ENCODE measurements at places on chromosomes 3 and 15.

GRCh38 chr3:159919873-159920272, 68.8 kb upstream of the IL12A start:
- DNase-seq: no peak

DNA sequence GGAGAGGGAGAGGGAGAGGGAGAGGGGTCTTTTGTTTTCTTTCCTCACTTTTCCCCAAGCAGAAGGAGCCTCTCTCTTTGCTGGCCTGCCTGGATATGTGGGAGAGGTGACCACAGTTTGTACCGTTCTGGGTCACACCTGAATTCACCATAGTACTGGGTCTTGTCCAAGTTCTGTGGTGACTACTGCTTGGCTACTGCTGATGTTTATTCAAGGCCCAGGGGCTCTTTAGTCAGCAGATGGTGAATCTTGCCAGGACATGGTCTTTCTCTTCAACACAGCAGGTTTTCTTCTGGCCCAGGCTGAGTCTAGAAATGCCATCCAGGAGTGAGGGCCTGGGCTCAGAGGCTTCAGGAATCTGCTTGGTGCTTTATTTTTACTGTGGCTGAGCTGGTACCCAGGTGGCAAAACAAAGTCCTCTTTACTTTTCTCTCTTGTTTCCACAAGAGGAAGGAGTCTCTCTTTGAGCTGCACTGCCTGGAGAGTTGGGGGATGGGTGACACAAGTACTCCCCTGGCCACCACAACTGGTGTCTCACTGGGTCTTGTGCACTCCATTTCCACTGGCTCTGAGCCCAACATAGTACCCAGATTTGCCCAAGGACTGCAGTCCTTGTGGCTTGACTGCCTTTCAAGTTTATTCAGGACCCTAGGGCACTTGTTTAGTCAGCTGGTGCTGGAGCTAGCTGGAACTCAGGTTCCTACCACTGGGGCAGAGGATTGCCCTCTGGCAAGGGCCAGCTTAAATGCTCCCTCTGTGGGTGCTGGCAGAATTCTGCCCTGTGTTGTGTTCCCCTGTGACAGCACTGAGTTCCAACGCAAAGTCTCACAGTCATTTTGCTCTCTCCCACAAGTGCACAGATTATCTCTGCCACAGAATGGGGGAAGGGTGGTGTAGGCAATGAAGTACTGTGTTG, 16.8 kb upstream of the CCNDBP1 start:
- no peak for DNase-seq

GRCh38 chr3:111762537-111762936, 96.5 kb upstream of the PHLDB2 start:
- no peak for DNase-seq

DNA sequence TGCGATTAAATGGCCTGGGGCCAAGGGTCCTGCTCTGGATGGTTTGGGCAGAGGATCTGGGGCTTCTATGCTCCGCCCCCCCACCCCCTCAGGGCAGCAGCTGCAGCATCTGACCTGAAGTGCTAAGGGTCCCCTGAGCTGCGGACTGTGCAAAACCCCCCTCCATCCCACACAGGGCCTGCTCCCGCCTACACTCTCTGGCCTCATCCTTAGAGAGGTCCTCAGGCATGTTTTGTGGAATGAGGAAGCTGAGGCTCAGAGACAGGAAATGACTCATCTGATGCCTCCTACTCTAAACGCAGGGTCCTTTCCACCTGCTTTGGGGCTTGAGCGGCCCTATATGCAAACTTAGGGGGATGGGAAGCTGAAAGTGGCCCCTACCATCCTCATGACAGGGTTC, 59.5 kb upstream of the CTSH start:
- DNase-seq: no peak

GRCh38 chr3:172470588-172470987, 22.3 kb upstream of the GHSR start:
- no peak for DNase-seq

- DNase-seq: no peak
These were observed 127.9 kb downstream of the MYRIP start for GRCh38 chr3:39937315-39937714.

DNA sequence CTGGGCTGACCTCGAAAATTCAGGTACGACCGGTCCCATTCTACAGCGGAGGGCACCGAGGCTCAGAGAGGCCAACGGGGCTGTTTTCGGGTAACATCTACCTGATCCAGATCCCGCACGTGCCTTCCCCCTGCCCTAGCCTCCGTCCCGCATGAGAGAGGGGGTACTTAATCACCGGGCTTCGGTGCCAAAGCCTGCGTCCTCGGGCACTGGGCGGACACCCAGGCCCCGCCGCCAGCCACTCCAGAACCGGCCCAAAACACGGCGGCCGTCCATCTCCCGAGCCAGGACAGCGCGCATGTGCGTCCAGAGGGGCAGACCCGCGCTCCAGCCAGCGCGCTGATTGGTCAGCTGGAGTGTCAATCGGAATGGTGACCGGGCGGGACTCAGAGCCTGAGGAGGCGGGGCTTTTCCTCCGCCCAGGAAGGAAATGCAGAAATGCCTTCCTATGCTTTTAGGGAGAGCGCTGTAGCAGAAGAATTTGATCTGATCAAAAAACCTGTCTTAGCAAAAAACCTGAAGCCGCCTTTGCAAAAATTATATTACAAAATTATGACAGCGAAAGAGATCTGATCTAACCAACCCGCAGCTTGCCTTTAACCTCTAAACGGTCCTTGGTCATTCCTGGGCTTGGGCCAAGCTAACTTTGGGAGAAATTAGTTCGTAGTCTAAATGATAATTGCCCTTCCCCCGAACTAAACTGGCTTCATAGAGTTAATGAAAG, at the start of gene RPUSD3:
RPUSD3 (minus strand) TSS at position 294 of the 724 bp plus-strand sequence; CDS start at position 276, 18 bp downstream.
- DNase-seq: peak; percentile 98

GRCh38 chr3:27533718-27534573, 49.8 kb upstream of the SLC4A7 start:
- DNase-seq: peak; percentile 13

DNA sequence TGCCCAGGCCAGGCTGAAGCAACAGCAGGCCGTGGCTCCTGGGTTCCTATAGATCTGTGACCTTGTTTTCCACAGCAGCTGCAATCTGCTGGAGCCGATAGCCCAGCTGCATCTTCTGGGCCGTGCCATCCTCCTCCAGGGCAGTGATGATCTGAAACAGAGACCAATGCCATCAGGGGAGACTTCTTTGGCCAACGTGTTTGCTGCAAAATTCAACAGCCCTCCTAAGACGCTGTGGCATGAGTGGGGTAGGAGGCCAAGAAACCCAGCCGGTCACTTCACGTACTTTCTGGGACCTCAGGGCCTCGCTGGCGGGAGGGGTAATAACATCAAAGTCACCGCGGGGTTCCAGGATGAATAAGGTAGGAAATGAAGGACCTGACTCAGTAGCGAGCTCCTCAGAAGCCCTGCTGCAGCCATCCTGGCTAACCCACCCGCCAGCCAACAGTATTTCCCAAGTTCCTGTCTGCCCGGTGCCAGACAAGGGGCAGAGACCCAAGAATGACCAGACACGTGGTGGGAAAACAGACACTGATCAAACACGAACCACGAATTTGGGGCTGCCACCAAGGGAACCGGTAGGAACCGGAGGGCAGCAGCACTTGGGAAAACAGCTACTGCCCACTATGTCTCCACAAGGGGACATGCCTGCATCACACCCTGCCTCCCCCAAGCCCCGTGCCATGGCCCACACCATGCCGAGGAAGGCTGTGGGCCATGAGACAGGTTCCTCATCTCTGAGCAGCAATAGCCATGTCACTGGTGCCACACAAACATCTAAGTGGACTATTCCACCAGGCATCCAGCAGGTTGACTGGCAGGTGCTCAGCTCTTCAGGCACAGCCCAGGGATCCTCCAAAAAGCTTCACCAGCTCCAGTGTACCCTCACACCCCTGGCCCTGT, 25.2 kb downstream of the PLXNB1 start:
- no peak for DNase-seq

DNA sequence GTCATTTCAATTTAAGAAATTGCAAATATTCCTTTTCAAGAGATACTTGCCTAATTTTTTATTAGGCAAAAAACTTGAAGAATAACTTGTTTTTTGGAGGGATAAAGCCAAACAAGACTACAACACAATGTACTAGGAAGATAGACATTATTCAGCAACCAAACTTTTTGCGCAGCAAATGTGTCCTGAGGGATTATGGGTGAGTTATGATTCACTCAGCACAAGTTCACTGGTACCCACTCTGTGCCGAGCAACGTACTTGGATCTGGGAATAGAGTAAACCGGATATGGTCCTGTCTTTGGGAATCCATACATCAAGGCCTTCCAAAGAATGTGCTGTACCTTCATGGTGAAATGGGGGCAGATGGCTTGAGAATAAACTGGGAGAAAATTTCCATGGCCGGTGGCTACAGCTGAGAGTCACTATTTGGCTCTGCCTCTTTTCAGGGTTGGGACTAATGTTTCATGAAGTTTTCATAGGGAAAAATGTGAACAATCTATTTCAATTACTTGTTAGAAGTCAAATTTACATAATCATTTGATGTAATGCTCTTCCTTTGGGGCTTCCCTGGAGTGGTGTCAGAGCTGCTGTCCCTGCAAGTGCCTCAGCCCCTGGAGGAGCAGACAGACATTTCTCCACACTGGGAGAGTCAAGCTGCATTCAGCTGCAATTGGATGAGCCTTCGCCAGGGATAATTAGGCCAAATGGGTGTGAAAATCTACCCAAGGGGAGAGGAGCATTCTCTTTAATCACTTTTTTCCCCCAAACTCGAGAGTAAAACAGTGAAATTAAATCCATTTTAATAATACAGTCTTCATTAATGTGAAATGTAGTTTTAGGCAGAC, 315.2 kb downstream of the CLSTN2 start:
- DNase-seq: no peak

DNA sequence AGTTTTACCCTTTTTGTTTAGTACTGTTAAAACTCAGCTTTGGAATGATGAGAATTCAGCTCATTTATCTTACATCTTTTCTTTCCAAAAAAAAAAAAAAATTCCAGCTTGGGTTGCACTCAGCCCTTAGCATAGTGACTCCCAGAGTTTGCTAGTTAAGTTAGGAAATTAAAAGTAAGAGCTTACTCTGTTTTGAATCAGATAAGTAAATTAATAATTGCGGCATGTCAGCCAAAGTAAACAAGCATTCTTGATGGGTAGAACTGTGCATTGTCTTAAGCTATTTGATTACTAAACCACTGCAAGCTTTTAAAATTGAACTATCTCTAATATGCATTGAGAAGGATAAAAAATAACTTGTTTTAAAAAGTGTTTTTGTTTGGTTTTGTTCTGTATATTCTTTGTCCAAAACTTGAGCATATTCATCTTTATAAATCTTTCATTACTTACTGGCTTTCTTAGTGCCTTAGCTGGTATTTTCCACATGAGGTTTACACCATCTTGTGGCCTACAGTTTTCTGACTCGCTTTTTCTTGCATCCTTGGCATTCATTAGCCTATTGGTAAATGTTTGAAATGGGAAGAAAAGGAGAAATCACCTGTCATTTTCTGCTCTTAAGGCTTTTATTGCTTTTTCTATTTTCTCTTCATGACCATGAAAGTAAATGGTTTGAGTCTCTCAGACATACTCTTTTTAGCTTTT, 107.6 kb downstream of the FILIP1L start:
- DNase-seq: no peak

DNA sequence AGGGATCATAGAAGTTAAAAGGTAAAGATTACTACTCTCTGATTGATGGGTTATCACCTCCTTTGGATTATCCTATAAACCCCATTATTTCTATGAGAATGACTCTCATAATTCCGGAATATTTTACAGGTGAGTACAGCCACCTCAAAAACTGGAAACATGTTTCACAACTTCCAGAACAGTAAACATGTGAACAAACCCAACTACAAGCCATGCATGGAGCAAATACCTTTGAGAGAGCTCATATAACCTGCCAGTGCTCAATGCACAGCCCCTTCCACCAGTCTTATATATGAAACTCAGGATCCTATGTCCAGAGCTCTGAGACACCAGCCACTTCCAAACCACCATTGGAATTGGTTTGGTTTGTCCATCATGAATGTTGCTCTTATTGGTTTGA, 208.0 kb downstream of the MECOM start:
- no peak for DNase-seq

- no peak for DNase-seq
These were observed 195.7 kb downstream of the ZIC4 start for GRCh38 chr3:147210676-147211075.

GRCh38 chr3:72141264-72141663, 356.3 kb upstream of the PROK2 start:
- DNase-seq: no peak

- no peak for DNase-seq
These were observed 777 bp downstream of the LOXL1 start for GRCh38 chr15:73927003-73927475.

DNA sequence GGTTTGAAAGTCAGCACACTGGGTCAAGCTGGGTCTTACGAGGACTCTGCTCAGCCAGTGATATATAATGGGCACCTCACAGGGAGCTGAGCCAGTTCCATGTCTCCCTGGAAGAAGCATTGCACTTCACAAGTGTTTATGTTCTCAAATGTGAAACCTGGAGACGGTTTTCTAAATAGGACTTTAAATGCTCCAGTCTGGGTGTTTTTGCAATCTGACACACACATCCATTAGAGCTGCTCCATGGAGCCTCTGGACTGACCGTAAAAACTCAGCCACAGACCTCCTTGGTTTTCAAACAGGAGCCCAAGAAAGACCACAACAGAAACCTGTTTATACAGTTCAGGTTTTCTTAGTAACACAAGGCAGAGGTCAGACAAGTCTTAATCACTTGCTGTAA, 201.3 kb upstream of the LRIG1 start:
- no peak for DNase-seq

GRCh38 chr3:48631516-48632448, 3.5 kb downstream of the SLC26A6 start:
- no peak for DNase-seq

- DNase-seq: no peak
These were observed 13.2 kb downstream of the TKT start for GRCh38 chr3:53242642-53243041.

DNA sequence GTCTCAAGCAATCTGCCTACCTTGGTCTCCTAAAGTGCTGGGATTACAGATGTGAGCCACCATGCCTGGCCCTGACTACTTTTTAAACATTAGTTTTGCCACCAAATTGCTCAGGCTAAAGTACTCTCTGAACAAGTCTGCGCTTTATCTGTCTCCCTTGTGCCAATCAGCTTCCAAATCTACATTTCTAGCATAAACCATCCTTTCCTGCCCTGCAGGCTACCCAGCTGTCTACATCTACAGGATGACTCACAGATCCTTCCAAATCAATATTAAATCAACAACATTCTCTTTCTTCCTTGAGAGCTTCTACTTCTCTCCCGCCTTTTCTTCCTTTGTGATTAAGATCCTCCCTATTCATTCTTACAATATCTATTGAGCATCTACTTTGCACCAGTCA, 16.0 kb upstream of the ATOSA start:
- no peak for DNase-seq

DNA sequence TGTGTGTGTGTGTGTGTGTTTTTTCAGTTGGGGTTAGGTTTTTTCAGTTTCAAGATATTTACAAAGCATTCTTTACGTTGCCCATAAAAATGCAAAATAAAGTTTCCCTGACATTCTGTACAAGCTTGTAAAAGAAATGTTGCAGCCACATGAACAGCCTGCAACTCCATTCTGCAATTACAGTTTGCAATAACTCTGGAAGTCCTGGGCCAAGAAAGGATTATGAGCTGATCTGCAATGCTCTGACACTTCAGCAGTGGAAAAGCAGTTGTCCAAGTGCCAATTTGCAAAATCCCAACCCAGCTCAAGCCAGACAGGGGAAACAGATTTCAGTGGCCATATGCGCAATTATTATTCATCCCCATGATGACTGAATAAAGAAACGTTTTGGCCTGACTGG, 322.1 kb downstream of the MEX3B start:
- no peak for DNase-seq

GRCh38 chr3:129040039-129040336, 20.6 kb upstream of the GP9 start:
- DNase-seq: no peak

- DNase-seq: no peak
These were observed 104.3 kb downstream of the LINGO1 start for GRCh38 chr15:77528290-77528967.

- DNase-seq: no peak
These were observed 15.5 kb upstream of the NCEH1 start for GRCh38 chr3:172726380-172726779.

Data from effector CD4-positive, alpha-beta T cell (primary cell).